ENCODE measurements at places on chromosomes 2 and 18.
A peak's percentile ranks its signal among the peaks of the same experiment; 100 is the strongest.

DNA sequence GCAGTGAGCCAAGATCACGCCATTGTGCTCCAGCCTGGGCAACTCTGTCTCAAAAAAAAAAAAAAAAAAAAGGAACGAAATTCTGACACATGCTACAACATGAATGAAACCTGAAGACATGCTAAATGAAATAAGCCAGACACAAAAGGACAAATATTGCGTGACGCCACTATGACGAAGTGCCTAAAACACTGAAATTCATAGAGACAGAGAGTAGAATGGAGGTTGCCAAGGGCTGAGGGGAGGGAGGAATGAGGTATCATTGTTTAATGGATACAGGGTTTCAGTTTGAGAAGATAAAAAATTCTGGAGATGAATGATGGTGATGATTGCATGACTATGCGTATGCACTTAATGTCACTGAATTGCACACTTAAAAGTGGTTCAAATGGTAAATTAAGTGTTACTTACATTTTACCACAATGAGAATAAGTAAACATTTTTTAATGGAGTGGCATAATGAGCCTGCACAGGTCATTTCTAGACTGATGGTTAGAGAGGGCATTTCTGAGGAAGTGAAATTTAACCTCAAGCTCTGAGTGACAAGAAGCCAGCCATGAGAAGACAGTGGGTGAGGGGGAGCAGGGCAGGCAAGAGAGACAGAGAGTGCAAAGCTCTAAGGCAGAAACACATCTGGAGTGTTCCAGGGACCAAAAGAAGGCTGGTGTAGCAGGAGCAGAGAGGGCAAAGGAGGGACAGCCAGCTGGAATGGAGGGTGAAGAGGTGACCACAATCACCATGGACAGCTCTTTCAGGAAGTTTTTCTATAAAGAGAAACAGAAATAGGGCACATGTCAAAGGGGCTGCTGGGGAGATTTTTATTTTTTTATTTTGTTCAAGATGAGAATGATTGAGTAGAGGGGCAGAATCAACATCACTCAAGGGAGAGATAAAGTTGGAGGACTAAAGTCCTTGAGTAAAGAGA, 20.6 kb upstream of the EXOC6B start:
- DNase-seq, result no peak

DNA sequence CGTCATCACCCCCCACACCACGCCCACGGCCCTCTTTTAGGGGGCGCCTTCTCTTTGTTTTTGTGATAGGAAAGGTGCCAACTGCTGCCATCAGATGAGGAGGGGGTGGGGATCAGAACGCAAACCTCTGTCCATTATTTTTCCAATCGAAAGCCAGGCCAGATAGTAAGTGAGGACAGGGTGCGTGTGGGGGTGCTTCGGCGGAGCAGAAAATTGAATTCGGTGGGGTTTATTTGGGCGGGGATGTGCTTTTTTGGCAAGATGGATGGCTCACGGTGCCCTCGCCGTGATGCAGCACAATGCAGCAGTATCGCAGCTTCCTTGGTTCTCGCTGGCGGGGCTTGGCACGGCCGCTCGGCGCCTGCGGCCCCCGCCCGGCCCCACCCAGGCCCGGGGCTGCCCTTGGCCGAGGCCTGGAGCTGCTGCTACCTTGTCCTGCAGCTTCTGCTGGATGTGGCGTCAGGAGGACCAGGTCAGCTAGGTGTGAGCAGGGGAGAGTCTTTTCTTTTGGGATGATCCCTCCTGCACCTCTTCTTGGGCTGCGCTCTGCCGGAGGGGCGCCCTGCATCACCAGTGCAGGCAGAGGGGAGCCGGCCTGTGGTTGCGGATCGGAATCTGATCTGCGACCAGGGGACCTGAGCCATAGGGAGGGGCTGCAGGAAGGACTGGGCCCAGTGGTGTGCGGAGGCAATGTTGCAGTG, 1.3 kb downstream of the SPTBN1 start:
- peak; percentile 57 for DNase-seq

DNA sequence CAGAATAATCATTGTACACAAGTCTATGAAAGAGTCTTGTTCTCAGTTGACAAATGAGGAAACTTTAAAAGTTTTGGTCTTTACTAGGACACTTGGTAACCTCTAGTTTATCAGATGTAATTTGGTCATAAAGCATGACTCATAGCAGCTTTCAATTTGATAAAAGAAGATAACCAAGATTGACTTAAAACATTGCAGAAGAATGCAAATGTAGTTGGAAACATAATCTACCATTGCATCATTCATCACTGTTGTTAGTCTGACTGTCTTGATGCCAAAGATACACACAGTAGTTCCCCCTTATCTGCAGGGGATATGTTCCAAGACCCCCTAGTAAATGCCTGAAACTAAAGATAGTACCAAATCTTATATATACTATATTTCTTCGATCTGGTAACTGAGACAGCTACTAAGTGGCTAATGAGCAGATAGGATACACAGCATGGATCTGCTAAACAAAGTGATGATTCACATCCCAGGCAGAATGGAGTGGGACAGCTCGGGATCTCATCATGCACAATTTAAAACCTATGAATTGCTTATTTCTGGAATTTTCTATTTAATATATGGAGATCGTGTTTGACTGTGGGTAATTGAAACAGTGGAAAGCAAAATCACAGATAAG, 131.4 kb upstream of the CCDC68 start:
- no peak for DNase-seq

DNA sequence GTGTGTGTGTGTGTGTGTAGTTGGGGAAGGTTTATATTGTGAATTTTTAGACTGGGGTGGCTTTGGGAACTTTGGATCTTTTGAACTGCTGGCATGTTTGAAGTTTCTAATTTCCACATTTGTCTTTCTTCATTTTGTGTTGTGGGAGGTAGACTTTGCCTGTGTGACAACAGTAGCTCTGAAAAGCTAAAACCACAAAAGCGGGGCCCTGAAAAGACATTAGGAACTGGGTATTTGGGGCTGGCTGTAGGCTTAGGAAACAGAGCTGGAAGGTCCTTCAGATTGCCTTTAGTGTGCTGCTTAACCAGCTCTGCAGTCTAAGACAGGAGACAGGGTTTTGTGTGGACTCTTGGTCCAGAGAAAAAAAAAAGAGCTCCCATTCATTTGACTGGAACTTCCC, 27.2 kb upstream of the DOCK10 start:
- DNase-seq, result no peak

DNA sequence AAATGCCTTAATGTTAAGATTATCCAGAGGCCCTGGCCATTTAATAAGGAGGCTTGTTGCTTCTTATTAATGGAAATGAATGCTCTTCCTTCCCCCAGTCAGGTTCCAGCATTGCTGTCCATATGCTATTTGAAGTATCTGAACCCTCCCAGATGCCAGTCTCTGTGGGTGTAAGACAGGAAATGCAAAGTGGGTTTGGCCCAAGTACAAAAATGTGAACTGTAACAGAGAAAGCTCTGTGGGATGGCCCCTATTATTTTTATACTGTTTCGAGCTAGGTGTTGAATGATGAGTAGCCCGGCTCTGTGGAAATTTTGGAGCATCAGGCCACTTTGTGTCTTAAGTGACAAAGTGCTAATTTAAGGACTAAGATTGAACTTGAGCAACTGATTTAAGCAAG, 141.0 kb downstream of the UXS1 start:
- DNase-seq, result no peak

DNA sequence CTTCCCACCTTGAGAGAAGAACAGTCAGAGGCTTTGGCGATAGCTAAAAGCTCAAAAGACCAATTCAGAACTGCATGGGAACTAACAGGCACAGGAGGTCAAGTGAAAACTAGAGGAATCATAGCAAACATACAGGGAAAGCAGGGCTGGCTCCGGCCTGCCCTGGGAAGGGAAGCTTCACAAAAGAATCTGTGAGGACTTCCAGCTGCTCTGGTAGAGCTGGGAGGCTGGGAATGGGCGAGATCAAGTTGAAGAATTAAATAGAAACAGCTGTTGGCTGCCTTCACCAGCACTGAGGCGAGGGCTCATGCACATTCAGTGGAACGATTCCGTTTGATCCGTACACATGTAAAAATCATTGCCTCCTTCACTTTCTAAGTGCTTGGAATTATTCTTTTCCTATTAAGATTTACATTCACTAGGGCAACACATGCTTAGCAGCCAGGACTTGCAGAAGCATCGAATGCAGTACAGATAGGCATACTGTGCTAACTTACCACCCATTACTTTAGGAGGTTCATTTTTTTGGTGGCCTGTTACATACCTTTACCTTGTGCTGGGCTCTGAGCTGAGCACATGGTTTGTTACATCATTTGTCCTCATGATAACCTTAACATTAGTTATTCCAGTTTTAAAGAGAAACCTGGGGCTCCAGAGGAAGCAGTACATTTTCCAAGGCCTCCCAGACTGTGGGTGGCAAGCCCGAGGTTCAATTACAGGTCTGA, 125.4 kb upstream of the RNF152 start:
- no peak for DNase-seq

DNA sequence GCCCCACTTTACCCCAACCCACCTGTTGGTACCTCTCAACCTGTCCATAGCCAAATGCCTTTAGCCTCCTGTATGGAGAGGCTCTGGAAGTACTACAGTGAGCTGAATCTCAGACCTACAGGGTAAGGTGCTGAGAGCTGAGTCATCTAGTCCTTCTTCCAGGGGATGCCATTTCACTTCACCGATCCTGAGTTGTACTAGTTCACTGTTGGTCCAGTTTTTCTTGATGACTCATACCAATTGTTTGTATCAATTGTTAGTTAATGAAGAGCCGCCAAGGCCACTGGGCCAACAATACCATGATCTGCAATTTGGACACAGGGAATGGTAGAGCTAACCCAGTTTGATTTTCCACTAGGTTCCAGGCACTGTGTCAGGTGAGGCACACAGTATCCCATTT, 257.0 kb downstream of the CLIP4 start:
- DNase-seq, result no peak

- peak; percentile 84 for DNase-seq
Measured at GRCh38 chr18:67104700-67105284, 411.7 kb downstream of the DSEL start.

DNA sequence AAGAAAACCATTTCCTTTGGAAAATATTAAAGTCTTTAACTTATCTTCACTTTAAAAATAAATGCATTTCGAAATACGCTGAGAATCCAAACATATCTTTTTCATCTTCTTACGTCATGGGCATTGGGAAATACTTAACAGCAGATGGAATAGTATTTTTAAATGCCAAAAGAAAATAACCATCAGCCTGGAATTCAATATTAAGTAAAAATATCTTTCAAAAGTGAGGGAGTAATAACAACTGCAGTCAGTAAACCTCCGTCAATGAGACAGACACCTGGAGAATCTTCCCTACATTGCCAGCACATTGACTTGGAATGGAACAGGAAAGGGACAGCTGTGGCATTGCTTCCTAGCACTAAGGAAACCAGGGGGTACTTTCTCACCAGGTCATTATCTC, 290.4 kb upstream of the TNP1 start:
- no peak for DNase-seq

All from head of caudate nucleus (tissue), 42 donors.